ENCODE measurements at places on chromosomes 7 and 10.

DNA sequence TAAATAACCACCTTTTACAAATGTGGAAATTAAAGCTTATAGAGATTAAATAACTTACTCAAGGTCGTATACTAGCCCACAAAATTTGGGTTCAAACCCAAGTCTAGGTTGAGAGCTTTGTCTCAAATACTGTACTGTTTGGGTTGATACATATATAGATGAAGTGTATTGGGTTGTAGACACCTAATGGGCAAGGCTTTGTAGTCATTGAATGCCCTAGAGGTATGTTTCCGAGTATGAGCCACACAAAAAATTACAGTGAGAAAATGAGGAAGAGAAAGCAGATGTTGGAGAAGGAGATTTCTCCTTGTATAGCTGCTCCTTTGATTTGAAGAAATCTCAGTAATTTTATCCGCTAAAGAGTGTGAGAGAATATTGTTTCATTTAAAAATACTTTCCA is 60.6 kb downstream of the C1GALT1 start:
- DNase-seq = no peak
- H3K4me3 ChIP-seq = no peak overlapping the region
- H3K27ac ChIP-seq = no peak overlapping the region
- H3K4me1 ChIP-seq = no peaks in the 10 kb centered on the region
- H3K36me3 ChIP-seq = no peaks in the 10 kb centered on the region
- H3K27me3 ChIP-seq = no peaks in the 10 kb centered on the region

- H3K27ac ChIP-seq = peak overlapping the region; percentile 80
- no peak for DNase-seq
- H3K4me3 ChIP-seq = peak overlapping the region; percentile 49
Observed at GRCh38 chr7:141660259-141660658, 41.7 kb downstream of the DENND11 start.

DNA sequence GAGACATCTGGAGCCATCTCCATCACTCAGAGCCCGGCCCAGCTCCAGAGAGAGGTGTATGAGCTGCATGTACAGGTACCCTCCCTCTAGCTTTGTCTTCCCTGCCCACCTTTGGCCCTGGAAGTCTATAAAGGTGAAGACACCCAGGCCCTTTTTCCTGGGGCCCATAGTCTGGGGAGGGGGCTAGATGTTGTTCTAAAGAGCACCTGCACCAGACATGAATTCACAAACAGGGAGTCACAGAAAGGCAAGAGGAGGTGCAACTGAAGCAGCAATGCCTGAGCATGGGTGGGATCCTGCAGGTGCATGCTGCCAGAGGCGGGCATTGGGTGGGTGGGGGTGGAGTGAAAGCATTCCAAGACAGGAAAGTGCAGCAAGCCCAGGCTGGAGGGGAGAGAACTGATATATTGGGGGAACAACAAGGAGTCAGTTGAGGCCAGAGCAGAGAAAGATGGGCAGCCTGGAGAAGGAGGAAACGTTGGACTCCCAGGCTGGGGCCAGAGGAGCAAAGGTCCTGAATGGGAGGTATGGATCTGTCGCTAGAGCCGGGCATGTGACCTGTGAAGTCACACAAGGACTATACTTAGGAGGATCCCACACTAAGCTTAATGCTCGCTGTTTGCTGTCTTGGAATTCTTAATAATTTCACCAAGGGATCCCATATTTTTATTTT is 11.7 kb downstream of the CDHR1 start:
- no peak overlapping the region for H3K4me3 ChIP-seq
- H3K27me3 ChIP-seq = peaks cover 3% of the 10 kb centered on the region
- H3K27ac ChIP-seq = no peak overlapping the region
- no peaks in the 10 kb centered on the region for H3K4me1 ChIP-seq
- no peaks in the 10 kb centered on the region for H3K36me3 ChIP-seq

DNA sequence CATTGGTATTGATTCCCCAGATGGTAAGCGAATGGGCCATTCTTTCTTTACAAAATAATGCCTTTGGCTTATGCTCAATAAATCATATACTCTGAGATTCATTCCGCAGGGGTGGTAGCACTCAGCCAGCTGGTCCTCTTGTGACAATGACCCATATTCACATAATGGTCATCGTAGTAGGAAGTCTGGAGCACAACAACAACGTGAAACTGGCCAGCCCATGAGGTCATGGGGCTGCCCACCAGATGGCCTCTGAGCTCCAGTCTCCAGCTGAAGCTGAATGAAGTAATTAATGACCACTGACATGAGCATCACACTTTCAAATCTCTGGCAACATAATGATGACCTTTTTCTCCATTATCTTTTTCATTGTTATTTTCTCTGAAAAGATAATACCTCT is 42.3 kb upstream of the SORCS1 start:
- no peak overlapping the region for H3K27ac ChIP-seq
- no peak for DNase-seq
- H3K4me3 ChIP-seq = no peak overlapping the region
- H3K4me1 ChIP-seq = no peaks in the 10 kb centered on the region
- H3K27me3 ChIP-seq = no peaks in the 10 kb centered on the region

GRCh38 chr10:22505911-22506685 is 160.8 kb downstream of the SPAG6 start:
- peak overlapping the region; percentile 2 for H3K4me3 ChIP-seq
- H3K27ac ChIP-seq = no peak overlapping the region
- H3K27me3 ChIP-seq = peaks cover 4% of the 10 kb centered on the region
- H3K4me1 ChIP-seq = peaks cover 21% of the 10 kb centered on the region
- no peak for DNase-seq
- H3K36me3 ChIP-seq = peaks cover 3% of the 10 kb centered on the region

DNA sequence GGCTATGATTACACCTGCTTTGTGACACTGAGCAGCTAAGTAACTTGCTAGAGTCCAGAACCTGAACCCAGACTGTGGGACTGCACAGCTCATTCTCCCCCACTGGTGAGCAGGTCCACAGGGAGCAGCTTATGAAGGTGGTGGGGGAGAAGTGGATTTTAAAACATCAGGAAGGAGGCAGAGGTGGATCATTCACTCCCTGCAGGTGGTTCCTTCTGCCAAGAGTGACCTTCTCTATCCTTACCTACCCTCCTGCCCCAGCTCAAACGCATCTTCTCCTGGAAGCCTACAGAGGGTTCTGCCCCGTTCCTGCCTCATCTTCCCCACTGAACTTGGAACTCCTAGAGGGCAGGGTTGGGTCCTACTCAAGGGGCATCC is 539 bp upstream of the FAM241B start:
- peaks cover 15% of the 10 kb centered on the region for H3K27me3 ChIP-seq
- no peak for DNase-seq
- no peak overlapping the region for H3K27ac ChIP-seq
- H3K4me3 ChIP-seq = peak overlapping the region; percentile 34
- peaks cover 21% of the 10 kb centered on the region for H3K36me3 ChIP-seq

- H3K36me3 ChIP-seq = peaks cover 3% of the 10 kb centered on the region
- H3K4me1 ChIP-seq = peaks cover 32% of the 10 kb centered on the region
- DNase-seq = no peak
- H3K27me3 ChIP-seq = peaks cover 13% of the 10 kb centered on the region
- H3K4me3 ChIP-seq = no peak overlapping the region
Observed at GRCh38 chr10:110411047-110411410, 86.7 kb upstream of the DUSP5 start.

DNA sequence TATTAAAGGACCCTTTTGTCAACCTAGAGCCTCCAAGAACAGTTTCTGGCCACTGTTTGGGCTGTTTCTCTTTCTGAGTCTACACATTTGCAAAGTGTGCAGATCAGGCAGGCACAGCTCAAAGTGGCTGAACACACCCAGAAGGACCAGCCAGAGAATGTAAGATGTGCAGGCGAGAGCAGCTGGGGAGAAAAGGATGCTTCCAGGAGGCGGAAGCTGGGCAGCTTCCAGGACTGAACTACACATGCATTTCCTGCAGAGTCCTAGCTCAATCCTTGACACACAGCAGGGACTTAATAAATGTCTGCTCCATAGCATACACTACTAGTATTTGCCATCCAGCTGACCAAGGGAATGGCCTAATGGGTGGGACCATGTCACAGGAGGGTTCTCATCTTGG is 70.9 kb downstream of the CTBP2 start:
- peaks cover 36% of the 10 kb centered on the region for H3K4me1 ChIP-seq
- H3K27me3 ChIP-seq = peaks cover 3% of the 10 kb centered on the region
- H3K36me3 ChIP-seq = peaks cover 34% of the 10 kb centered on the region

DNA sequence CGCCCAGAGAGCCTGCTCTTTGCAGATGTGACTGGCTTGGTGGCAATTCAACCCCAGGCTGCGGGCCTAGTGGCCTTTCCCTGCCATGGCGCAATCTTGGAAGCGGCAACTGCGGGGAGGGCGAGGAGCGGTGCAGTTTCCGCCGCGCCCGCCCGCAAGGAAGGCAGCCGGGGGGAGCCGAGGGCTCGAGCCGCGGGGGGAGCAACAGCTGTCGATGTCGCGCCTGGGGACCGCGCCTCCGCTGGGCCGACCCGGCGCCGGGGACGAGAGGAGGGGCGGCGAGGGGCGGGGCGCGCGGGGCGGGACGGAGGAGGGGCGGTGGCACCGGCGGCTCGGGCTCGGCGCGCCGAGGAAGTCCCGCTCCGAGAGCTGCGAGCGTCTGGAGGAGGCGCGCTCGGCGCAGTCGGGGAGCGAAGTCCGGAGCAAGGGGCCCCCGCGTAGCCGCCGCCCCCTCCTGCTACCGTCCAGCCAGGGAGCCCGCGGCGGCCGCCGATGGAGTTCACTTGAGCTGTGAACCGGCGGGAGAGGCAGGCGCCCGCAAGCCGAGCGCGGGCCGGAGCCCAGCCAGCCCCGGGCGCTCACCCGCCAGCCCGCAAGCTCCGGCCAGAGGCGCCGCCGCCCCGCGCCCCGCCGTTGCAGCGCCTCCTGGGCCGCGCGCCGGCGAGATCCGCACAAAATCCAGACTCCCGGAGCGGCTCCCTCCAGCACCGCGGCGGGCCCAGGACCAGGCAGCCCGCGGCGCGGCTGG is 438.1 kb upstream of the GALNT17 start:
- peaks cover 13% of the 10 kb centered on the region for H3K27me3 ChIP-seq
- DNase-seq = peak; percentile 76
- H3K36me3 ChIP-seq = peaks cover 4% of the 10 kb centered on the region
- H3K4me3 ChIP-seq = peak overlapping the region; percentile 91
- H3K27ac ChIP-seq = peak overlapping the region; percentile 83

- no peak for DNase-seq
- no peak overlapping the region for H3K27ac ChIP-seq
- H3K4me1 ChIP-seq = peaks cover 18% of the 10 kb centered on the region
Observed at GRCh38 chr10:17427201-17427600, 27.2 kb downstream of the ST8SIA6 start.

DNA sequence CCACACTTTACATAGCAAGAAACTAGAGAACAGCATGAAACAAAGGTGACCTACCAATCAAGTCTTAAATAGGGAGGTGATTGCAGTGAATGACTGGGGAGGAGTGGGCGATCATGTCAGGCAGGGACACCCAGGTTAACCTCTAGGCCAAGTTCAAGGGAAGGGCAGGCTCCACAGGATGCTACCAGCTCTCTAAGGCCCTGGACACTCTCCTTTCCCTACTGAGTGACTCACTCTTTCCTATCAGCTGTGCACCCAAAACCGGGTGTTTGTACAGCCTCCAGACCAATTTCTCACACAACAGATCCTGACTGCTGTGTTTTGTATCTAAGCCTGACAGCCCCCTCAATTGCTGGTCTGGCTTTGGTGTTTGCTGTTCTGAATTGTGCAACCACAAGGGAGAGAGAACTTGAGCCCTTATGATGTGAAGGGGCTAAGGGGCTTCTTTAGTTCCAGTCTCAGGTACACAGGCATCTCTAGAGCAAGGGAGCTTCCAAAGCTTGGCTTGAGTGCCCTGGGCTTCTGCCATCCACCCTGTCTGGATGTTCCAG is 107.8 kb downstream of the TBXAS1 start:
- no peak for DNase-seq
- H3K27me3 ChIP-seq = peaks cover 2% of the 10 kb centered on the region
- H3K4me1 ChIP-seq = peaks cover 31% of the 10 kb centered on the region
- no peak overlapping the region for H3K27ac ChIP-seq
- no peaks in the 10 kb centered on the region for H3K36me3 ChIP-seq

DNA sequence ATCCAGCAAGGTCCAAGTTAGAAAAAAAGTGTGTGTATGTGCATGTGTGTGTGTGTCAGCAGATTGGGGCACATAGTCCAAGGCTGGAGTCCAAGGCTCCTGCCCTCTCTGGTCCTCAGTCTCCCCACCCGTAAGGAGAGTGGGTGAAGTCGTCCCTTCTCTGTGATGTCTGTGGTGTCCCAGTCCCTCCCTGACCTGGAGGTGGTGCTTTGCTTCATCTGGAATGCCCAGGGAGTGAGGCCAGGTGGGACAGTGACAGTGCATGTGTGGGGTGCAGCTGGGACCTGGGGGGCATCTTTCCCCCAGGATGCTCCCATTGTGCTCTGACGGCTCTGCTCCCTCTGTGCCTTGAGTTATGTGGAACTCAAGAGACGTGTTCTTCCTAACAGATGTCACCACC is 18.0 kb downstream of the AQP1 start:
- H3K36me3 ChIP-seq = no peaks in the 10 kb centered on the region
- no peak for DNase-seq
- H3K4me1 ChIP-seq = peaks cover 4% of the 10 kb centered on the region
- peaks cover 11% of the 10 kb centered on the region for H3K27me3 ChIP-seq
- H3K4me3 ChIP-seq = no peak overlapping the region
- no peak overlapping the region for H3K27ac ChIP-seq

- H3K27me3 ChIP-seq = no peaks in the 10 kb centered on the region
- no peak for DNase-seq
- no peak overlapping the region for H3K4me3 ChIP-seq
- no peak overlapping the region for H3K27ac ChIP-seq
Observed at GRCh38 chr7:111485701-111486380, 76.5 kb downstream of the IMMP2L start.

- H3K27me3 ChIP-seq = no peaks in the 10 kb centered on the region
- H3K27ac ChIP-seq = no peak overlapping the region
- H3K4me3 ChIP-seq = no peak overlapping the region
Observed at GRCh38 chr7:118502235-118502634, 277.7 kb downstream of the ANKRD7 start.

DNA sequence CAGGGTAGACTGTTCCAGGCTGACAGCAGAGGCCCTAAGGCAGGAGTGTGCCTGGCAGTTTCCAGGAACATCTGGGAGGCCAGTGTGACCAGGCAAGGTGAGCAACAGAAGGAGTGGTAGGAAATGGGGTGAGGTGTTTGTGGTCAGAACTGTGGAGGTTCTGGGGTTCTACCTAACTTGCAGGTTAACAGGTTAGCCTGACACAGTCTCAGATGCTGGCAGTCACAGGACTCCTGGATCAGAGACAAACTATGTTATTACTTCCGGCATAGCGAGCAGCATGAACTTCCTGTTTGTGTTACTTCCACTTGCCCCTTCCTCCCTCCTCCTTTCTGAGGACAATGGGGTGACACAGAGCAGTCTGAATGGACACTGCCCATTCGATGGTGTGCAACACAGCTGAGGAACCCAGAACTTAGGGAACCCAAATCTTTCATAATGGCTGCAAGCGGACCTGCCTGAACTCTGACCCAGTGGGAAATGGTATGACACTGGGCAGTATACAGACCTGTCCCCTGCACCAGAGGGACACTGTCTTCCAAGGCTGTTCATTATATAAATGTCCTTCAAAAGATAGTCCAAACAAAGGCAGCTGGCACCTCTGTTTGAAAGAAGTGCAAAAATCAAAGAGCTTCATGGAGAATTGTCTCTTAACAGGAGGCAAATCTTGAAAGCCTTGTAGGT is 3.9 kb upstream of the SAR1A start:
- H3K27ac ChIP-seq = peak overlapping the region; percentile 77
- no peak for DNase-seq
- H3K4me3 ChIP-seq = no peak overlapping the region
- H3K4me1 ChIP-seq = peaks cover 21% of the 10 kb centered on the region
